ENCODE measurements at places on chromosomes 1 and 21.

- DNase-seq, result no peak
Observed at GRCh38 chr1:94326329-94326728, 88.9 kb upstream of the ARHGAP29 start.

- no peak for DNase-seq
Observed at GRCh38 chr1:87333692-87334347, 5.1 kb downstream of the LMO4 start.

DNA sequence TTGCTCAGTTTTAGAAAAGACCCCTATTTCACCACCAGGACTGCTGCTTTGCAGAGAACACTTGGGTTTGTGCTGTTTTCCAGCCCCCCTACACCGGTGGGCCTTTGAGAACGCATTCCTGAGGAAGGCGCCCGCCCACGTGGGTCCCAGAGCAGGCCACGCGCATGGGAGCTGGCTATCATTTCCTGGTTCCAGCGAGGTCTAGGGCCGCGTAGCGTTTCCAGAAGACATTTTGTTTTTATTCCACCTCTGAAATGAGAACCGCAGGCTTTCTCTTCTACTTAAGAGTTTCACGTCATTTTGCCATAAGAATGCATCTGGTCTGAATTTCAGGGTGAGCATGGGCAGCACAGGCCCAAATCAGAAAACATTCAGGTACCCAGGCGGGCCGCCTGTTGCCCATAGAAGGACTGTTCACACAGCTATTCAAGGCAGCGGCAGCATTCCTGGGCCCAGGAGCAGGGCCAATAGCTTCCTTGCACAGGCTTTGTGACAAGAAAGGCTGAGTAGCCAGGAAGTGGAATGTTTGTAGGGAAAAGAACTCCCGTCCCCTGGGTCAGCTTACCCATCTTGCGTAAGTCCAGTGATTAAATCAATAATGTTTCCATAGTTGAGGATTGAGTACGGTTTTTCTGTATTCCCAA, 1.4 kb upstream of the KLHL21 start:
- peak; percentile 73 for DNase-seq

DNA sequence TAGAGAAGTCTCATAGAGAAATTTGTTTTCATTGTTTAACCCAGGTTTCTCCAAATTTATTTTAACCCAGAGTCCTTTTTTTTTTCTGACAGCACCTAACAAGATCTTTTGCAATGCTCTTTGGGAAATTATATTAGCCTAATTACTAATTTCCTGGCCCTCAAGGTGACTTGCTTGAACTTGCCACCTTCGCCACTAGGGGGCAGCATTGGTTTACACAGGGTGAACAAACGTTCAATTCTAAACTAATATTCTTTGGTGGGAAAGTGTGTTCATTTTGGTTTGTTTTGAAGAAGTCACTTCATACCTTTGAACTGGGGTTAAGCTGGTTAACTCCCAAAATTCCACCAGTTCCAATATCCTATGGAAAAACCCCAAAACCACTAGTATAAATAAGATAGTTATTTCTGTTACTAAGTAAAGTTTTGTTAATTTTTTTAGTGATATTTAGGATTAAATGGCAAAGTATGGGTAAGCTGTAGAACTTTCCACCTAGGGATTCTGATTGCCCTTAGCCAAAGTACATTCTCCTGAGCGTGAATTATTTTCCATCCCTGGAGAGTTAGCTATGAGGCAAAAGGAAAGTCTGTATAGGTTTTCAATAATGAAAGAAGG, 13.0 kb downstream of the CCDC190 start:
- DNase-seq, result peak; percentile 75

DNA sequence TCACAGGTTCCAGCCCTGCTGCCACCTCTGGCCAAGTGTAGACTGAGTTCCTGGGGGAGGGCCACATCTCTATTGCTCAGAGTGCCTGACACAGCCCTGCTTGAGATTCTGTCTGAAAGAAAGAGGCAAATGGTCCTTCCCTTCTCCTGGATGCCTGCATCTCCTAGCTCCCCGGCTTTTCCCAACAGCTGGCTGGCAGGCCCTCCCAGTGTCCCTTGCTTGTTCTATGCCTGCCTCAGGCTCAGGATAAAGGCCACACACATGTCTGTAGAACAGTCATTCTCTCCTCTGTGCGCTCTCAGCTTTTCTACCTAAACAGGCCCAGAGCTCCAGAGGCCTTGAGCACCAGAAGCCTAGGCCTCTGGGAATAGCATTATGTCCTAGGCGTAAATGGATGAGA, 343.4 kb upstream of the USP24 start:
- no peak for DNase-seq

GRCh38 chr1:214912127-214912526, 170.4 kb upstream of the KCNK2 start:
- DNase-seq, result no peak

- no peak for DNase-seq
Observed at GRCh38 chr1:55138823-55139222, 76.3 kb downstream of the USP24 start.

Data from body of pancreas (tissue), 4 donors.